GM12891 (cell line): ENCODE measurements at places on chromosomes 1 and 21.

GRCh38 chr1:184896000-184896399 lies 78.3 kb downstream of the NIBAN1 start:
- no peak for DNase-seq

DNA sequence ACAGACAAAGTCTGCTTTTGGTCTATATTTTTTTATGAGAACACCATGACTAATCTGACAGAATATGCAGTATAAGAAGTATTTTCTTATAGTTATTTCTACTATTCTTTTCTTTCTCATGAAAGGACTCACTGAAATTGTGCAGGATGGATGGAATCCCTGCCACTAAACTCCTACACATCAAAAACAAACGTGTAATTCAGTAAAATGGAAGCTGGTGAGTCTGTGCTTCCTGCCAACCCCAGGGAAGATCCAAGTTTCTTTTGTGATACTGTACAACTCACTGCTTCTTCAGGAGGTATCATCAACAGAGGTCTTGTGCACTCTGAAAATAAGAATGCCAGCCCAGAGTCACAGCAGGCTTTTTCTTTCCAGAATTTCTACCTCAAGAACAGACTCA lies 241.2 kb downstream of the MRPL39 start:
- DNase-seq: no peak

DNA sequence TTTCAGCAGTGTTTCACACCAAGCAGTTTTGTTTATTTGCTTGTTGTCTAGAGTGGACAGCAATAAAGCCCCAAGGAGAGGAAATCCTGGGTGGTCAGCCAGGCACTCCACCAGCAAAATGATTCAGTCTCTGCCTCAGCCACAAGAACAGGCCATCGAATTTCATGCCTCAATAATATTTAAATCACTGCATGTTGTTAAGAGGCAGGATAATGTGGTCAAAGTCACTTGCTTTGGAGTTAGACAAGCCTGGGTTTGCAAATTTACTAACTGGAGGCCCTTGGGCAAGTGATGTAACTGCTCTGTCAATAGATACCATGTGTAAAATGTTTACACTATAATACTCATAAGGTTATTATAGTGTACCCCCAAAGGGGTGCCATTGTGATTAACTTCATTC lies 349.6 kb downstream of the LMO4 start:
- no peak for DNase-seq

- no peak for DNase-seq
These were observed 645.9 kb upstream of the ADGRL4 start for GRCh38 chr1:79652426-79652825.

- no peak for DNase-seq
These were observed 228.2 kb upstream of the CSF3R start for GRCh38 chr1:36710951-36711350.

DNA sequence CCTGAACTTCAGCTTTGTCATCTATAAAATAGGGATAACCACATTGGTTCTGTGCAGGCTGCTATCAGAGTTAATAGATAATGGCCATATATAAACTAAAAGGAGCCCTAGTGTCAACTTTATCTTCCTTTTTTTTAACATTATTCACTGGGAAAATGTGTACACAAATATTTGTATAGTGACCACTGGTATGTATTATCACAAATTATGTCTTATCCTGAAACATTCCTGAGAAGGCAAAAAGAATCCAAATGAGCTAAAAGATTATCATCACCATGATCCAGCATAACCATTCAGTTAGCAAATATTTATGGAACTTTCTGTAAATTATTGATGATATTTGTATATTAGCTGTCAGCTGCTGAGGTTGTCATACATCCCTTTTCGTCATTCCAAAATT lies 16.6 kb downstream of the ANGPTL3 start:
- DNase-seq: no peak

- DNase-seq: no peak
These were observed 62.0 kb upstream of the ESRRG start for GRCh38 chr1:216785221-216785620.

DNA sequence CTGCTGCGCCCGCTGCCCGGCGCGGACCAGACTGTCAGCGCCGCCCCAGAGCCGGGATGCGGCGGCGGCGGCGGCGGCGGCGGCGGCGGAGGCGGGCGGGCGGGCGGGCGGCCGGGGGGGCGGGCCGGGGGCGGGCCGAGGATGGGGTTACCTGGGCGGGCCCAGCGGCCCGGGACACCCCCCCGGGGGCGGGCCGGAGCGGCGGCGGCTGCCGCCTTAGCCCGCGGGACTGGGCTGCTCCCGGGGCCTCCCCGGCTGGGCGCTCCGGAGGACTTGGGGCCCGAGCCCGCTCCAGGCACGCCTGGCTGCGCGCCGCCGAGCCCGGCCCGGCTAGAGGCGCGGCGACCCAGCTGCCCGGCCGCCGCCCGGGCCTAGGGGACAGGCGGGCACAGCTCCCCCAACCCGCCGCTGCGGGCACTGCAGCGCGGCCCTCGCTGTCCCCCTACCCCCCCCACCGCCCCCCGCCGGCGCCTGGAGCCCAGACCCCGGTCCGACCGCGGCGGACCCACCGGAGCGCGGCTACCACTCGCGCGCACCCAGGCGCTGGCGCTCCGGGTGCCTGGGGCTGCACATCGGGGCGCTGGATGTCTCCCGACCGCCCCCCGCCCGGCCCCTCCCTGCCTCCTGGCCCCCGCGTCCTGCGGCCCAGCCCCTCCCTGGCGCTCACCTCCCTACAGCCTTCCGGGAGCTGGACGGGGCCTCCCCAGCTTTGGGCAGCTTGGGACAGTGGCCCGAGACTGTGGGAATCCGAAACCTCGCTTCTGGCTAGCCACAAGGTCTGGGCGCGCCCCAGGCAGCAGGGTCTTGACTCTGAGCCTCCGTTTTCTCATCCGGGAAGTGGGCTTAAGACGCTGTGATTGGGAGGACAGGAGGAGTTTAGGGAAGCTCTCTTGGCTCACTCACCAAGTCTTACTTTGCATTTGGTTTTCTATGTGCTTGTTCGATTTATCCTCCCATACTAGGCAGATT lies at the start of gene WNT4:
Gene WNT4, minus strand, starts transcription at position 33 of the 969 bp plus-strand sequence. CDS start 175 bp downstream, outside the sequence.
- peak; percentile 80 for DNase-seq

GRCh38 chr1:67031121-67031858 lies 22.7 kb downstream of the SLC35D1 start:
- DNase-seq: no peak

- no peak for DNase-seq
These were observed 14.3 kb upstream of the KCNA10 start for GRCh38 chr1:110533230-110533629.
